Fibroblast of villous mesenchyme (primary cell): ENCODE measurements at places on chromosomes 5 and 9. TPM values are rescaled to one million over a fixed set of nuclear protein-coding genes. Genes with fewer than 3 reads are reported as not detected.

The GPR151 gene
- not detected in 2 replicates for total RNA-seq

- DNase-seq: no peak
Measured at GRCh38 chr9:65458992-65459391, 174.0 kb upstream of the FOXD4L5 start.

- DNase-seq: peak; percentile 59
Measured at GRCh38 chr5:32042551-32042961, 131.6 kb downstream of the GOLPH3 start.

GRCh38 chr5:90020575-90021538 lies 388.7 kb downstream of the CETN3 start:
- peak; percentile 69 for DNase-seq
